Central memory CD8-positive, alpha-beta T cell (primary cell): ENCODE measurements at places on chromosomes 7 and 10.

DNA sequence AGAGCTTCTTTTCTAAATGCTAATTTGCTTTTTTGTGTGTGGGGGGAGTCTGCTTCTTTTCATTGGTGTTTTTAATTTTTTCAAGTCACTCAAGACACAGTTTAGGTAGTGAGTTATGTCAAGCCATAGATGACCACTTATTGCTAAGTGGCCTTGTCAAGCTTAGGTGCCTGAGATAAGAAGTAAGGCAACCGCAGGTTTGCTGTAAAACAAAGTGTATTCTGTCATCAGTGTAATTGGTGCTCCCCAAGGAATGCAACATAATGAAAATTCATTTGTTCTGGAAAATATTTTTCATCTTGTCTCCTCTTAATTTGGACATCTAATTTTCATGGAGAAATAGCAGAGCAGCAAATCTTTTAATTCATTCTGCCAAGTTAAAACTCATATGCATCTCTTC, 249.6 kb downstream of the EXOC4 start:
- DNase-seq, result no peak

DNA sequence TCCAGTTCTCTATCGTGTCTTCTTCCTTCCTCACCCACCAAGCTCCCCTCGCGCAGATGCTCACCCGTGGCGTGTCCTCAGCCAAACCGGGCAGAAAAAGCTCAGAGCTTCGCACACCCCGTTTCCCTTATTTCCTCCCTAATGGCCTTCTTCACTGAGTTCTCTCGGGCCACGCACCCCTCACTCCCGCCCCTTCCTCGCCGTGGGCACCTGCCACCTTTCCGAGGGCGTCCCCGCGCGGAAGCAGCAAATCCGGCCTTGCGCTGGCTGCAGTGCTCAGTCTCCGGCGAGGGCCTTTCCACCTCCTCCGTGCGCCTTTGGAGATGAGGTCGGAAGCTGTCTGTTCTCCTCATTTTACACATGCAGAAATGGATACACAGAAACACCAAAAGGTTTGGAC, 12.4 kb upstream of the CALML3 start:
- DNase-seq, result no peak

GRCh38 chr10:20108021-20108420, 291.8 kb downstream of the PLXDC2 start:
- no peak for DNase-seq

- DNase-seq, result no peak
These were observed 69.9 kb downstream of the ASAH2B start for GRCh38 chr10:50809596-50809995.

DNA sequence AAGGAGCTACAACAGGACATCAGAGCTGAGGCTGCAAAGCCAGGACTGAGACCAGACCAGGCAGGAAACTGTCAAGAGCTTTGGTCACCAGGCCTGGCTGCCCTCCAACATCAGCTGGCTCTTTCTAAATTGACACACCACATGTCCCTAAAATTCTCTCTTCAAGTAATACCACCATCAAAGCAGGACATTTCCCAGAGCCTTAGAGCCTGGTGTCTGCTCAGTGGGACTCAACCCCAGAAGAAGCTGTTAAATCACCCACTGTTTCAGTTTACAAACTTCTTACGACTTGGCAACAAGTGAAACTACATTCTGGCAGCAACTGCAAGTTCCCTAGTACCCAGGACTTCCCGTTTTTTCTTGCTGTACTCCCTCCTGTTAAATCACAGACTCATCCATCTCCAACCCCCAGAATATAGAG, 3.8 kb upstream of the IL6 start:
- DNase-seq, result no peak

DNA sequence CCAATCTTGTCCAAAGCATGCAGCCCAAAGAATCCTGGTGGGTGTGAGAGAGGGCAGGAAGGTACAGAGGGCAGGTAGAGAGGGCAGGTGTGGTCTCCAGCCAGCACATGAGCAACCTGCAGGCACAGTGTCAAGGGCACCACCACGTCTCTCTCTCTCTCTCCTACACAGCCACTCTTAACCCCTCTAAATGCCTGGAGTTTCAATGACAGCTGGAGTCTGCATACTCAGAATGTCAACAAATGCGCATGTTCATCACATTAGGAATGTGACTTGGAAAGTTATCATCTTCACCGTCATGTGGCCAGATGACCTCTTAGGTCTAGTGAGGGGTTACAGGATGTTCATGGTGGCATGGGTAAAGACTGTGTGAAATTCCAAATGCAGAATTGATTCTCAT, 456.8 kb downstream of the SORCS1 start:
- no peak for DNase-seq

- no peak for DNase-seq
These were observed 2.8 kb downstream of the RBM33 start for GRCh38 chr7:155647302-155647701.

DNA sequence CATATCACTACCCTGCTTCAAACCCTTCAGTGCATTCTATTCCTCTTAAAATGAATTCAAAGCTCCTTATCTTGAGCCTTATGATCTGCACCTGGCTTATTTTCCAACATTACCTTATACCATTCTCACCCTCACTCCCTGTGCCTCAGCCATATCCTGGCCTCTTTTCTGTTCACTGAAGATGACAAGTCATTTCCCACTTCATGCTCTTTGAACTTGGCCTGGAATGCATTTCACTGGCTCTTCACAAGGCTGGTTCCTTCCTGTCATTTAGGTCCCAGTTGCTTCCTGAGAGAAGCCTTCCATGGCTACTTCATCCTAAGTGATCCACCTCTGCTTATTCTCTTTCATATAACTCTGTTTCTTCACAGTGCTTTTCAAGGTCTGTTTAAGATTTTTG, 3.2 kb upstream of the LIPF start:
- DNase-seq, result no peak

- no peak for DNase-seq
These were observed 8.9 kb downstream of the PNLIP start for GRCh38 chr10:116554628-116555027.

- no peak for DNase-seq
These were observed 83.8 kb downstream of the EBLN1 start for GRCh38 chr10:22133749-22134624.

- peak; percentile 40 for DNase-seq
These were observed at the start of gene CCDC136 for GRCh38 chr7:128791121-128791971. Gene CCDC136 (plus strand): TSS chr7:128791968. CDS start chr7:128792412, 444 bp downstream.

DNA sequence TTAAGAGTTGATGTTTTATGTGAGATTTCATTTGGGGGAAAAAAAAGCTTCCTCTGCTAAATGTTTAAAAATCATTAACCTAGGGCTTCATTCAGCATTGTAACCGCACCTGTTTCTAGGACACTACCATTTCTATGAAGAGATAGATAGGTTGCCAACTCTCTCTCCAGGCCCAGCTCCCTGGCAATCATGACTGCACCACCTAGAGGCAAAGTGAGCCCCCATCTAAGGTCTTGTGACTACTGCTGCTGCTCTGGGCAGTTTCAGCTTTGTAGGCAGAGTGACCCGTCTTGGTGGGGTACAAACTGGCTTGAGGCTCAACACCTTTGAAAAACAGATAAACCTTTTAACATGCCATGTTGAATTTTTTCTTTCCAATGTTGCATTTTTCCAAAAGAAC, 27.3 kb upstream of the MRC1 start:
- no peak for DNase-seq

DNA sequence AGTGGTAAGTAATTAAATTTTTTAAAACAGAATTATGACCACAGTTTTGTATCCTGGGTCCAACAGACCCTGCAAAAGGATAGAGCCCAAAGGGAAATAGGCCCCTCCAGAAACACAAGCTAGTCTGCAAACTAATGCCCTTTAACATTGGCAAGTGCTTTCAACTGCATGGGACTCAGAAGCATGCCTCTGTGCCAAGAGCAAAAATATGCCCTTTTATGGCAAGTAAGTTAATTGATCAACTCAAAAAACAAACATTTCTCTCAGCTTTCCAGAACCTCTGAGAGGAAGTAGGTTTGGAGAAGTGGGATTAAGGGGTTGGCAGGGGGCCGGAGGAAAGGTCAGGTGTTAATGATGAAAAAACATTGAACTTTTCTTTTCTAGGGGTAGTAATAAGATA, 186.6 kb upstream of the PRSS1 start:
- DNase-seq, result no peak

- DNase-seq, result peak; percentile 63
These were observed 40.7 kb downstream of the TARP start for GRCh38 chr7:38232502-38233366.

DNA sequence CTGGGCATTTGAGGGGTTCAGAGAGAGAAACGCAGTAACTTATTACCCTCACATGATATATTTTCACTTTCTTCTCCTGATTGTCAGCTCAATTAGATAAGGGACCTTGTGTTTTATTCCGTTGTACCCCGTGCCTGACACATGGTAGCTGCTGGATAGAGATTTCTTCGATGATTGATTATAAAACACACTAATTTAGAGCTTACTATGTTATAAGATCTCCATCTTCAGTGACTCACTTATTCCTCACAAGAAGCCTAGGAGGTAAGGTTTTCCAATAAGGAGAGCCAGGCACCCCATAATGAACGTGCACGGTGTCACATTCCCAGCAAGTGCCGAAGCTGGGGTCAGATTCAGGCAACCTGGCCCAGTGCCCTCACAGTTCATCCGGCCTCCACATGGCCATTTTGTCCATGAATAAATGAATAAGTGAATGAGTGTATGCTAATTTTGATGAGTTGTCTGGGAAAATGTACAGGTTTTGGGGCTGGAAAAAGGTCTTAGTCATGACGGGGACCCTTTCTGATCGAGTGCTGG, 138.1 kb upstream of the CDCA7L start:
- no peak for DNase-seq

- peak; percentile 38 for DNase-seq
These were observed 10.9 kb upstream of the GDF2 start for GRCh38 chr10:47311193-47311931.

- DNase-seq, result no peak
These were observed 306.7 kb upstream of the MBL2 start for GRCh38 chr10:53079283-53079682.

- peak; percentile 57 for DNase-seq
These were observed 249.7 kb downstream of the ELMO1 start for GRCh38 chr7:37198906-37199485.

DNA sequence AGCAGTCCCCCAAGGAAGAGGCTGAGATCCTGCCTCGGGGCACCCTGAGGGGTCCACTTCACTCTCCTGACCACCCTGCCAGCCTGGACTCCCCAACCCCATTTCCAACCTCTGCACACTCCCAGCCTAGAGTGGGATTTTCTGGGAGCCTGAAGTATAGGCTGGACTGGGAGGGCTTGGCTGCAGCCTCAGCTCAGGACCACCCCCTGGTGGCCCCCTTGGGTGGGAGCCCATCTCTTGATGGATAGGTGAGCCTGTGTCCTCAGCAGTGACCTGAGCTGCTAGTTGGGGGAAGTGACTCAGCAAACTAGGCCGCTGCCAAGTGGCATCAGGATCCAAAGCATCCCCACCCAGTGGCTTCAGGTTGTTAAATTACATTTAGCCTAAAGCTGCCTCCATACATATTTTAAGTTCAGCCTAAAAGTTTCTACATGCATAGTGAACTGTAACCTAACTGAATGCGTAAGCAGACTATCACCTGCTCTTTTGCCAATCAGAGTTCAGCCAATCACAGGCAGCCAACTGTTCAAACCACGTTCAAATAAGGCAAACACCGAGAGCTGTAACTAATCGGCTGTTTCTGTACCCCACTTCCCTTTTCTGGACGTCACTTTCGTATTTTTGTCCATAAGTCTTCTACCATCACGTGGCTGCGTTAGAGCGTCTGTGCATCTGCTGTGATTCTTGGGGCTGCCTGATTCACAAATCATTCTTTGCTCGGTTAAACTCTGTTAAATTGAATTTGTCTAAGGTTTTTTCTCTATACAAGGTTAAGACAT, 144.0 kb downstream of the PLPP4 start:
- DNase-seq, result no peak

- DNase-seq, result no peak
These were observed 14.8 kb downstream of the CPA5 start for GRCh38 chr7:130359276-130359857.

GRCh38 chr7:139687980-139688632, 89.7 kb downstream of the HIPK2 start:
- DNase-seq, result no peak

- DNase-seq, result no peak
These were observed 154.8 kb upstream of the COBL start for GRCh38 chr7:51471210-51471980.

DNA sequence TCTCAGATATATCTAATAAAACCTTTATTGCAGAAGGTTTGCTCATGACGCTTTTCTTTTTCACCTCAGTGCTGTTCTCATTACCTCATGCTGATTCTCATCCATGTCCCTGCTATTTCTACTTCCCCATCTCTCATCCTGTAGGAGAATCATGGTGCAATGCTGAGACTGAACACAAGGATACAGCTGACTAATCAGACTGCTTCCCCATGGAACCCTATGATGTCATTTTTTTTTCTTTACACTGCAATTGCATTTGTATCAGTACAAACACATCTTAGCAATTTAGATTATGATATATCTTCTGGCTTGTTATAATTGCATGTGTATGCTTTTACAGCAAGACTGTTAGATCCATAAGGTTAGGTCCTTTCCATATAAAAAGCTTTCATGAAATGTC, 93.7 kb downstream of the SEMA3A start:
- DNase-seq, result no peak

DNA sequence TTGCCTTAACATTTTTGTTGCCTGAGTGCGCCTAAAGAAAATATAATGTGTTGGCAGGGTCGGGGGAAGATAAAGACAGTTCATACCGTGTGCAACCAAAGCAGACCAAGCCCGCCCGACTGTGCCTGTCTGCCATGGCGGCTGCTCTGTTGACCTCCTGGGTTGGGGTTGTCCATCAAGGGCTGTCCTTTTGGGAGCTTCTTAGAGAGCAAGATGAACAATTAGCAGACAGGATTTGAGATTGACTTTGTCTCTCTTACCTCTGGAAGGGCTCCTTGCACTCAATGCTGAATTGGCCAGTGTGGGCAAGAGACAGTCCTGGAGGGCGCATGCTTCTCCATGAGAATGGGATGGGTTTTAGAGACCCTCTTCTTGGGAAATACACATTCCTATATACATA, 319.6 kb downstream of the GLRX3 start:
- DNase-seq, result peak; percentile 0

GRCh38 chr10:95394161-95394880, 103.5 kb upstream of the PDLIM1 start:
- no peak for DNase-seq

GRCh38 chr7:50092579-50093491, at the start of gene ZPBP:
Gene ZPBP (minus strand): TSS chr7:50093246. CDS start chr7:50093194, 52 bp downstream.
- DNase-seq, result no peak

DNA sequence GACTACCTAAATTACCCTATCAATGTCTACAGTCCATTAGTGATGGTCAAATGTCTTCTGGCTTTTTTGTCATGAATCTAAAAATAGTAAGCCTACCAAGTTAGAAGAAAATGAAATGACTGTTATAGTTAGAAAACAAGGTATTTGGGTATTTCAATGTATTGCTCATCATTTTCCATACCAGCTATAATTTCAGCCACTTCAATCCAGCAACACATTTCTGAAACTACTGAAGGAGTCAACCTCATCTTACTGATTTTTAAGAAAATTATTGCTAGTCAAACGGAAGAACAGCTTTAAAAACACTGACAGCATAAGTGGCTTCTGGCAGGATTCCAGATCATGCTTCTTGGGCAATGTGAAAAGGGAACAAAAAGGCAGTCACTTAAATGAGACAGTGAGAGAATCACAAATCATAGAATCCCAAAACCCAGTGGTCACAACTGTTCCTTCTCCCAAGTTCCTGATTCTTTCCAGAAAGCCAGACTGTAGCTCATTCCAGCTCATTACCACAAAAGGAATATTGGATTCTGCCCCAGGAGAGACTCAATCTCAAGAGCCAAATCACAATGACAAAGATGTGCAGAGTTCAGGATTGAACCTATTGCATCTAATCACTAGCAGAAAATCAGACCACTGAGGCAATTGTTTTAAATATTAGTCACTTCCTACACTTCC, 61.2 kb upstream of the LRRN3 start:
- no peak for DNase-seq
